ENCODE measurements at places on chromosomes 2 and 18.

DNA sequence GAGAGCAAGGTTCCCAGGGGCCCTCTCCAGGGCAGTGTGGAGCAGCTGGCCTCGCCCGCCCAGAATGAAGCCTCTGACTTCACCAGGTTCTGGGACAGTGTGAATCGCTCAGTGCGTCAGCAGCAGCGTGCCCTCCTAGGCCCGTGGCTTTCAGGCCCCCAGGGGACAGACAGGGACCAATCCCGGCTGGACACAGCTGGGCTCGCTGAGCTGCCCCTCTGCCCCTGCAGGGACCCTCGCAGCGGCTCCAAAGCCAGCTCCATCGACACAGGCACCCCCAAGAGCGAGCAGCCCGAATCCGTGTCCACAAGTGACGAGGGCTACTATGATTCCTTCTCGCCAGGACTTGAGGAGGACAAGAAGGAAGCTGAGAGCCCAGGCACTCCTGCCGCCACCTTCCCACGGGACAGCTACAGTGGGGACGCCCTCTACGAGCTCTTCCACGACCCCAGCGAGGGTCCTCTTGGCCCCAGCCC is 7.6 kb downstream of the AMER3 start:
- DNase-seq = no peak

GRCh38 chr2:12340164-12340563 is 376.6 kb upstream of the TRIB2 start:
- no peak for DNase-seq

GRCh38 chr2:229691631-229692030 is 22.7 kb downstream of the DNER start:
- DNase-seq = no peak

- peak; percentile 52 for DNase-seq
Measured at GRCh38 chr2:9554921-9555296, 721 bp downstream of the ADAM17 start.

- no peak for DNase-seq
Measured at GRCh38 chr2:224084266-224084892, 45.3 kb upstream of the SERPINE2 start.

DNA sequence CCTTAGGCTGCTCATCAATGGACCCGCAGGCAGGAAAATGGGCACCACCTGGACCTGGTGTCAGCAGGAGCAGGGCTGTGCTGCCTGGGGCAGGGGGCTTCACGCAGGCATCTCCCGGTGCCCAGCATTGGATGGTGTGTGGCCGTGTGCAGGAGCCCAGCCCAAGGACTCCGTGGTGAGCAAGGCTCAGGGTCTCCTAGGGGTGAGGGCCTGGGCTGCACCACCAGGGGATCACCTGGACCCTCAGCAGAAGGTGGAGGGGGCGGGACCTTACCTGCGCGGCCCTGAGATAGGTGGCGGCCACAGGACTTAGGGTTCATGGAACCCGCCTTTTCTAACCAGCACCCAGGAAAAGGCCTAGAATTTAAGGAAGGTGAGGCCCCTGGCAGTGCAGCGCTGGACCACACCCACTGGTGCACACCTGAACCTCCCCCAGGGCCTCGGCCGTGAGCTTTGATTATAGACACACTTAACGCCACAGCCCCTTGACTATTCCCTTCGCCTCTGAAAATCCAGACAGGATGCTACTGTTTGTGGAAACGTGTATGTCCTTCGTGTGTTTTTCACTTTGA is 89.0 kb downstream of the TMEM18 start:
- DNase-seq = no peak

- DNase-seq = no peak
Measured at GRCh38 chr2:230668184-230668938, 44.3 kb upstream of the CAB39 start.

DNA sequence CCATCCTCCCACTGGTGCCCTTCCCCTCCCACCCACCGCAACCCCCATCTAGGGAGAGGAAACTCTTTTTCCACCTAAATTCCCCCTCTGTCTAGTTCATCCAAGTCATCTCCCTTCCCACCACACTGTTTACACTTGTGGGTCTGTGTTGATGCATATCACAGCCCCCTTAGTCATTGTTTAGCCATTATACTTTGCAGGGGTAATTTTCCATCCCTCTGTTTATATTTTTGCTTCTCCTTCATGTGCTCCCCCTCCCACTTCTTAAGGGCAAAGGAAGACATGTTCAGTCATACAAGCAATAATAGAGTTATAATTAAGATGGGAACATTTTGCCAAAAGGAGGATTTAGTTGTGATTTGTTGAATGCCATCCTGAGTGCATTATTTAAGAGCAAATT is 187.8 kb upstream of the TNP1 start:
- no peak for DNase-seq

DNA sequence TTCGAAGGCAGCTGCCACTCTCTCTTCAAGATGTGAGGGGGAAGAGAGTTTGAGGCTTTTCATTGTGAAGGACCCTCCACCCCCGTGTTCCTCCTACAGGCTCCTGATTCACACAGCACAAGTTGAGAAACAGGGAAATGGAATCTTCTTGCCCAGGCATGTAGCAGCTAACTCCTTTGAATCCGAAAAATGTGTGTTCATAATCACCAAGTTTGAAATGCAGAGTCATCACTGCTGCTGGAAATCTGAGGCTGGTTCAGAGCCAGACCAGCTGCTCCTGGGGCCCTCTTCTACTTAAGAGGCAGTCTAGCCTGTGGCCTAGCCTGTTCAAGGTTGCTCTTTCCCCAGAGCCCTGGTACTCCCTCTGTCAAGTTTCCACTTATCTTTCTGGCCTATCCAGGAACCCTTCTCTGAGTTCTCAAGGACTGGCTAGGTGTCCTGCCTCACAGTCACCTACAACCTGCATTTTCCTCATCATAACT is 166.4 kb downstream of the TMEM247 start:
- no peak for DNase-seq

- DNase-seq = no peak
Measured at GRCh38 chr2:112646791-112647689, 1.3 kb downstream of the SLC20A1 start.

DNA sequence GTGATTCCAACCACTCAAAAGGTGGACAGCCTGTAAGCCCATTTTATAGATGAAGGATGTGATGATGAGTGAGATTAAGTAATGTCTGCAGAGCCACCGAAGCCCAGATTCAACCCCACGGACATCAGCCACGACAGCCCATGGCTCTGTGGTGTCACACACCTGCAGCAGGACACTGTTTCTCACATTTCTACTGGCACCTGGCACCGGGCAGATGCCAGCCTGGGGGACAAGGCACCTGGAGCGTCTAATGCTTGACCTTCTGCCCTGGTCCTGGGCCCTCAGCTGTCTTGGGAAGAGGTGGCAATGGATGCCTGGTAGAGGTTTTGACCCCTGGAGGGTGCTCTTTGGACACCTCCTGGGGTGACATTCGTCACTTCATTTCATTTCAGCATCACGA is 176.3 kb downstream of the ANAPC1 start:
- no peak for DNase-seq

DNA sequence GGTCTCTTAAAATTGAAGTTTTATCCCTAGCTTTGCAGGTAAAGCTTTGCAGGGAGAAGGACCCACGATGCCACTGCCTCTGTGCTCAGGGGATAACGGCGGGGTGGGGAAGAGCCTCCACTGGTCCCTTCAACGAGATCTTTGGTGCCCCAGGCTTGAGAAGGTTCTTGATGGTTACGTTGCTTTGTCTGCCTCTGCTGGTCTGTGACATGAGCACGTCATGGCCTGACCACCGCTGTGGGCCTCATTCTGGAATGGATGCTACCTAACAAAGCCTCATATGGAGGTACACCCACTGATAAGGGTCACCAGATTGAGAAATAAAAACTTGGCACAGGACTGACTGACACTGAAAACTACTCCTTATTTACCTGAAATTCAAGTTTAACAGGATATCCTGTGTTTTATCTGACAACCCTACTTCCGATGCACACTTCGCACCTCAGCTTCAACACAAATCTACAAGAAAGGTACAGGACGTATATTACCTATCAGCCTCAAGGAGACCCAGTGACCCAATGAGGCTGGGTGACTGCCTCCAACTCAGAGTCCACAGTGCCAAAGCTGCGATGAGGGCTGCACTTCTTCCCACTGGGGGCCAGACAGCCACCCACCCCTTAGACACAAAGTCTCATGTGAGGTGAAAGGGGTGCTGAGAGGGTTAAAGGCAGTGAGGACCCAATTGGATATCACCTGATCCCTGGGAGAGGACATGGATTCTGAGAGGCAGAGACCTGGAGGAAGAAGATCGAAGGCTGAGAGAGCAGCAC is 64.9 kb downstream of the EIPR1 start:
- no peak for DNase-seq

DNA sequence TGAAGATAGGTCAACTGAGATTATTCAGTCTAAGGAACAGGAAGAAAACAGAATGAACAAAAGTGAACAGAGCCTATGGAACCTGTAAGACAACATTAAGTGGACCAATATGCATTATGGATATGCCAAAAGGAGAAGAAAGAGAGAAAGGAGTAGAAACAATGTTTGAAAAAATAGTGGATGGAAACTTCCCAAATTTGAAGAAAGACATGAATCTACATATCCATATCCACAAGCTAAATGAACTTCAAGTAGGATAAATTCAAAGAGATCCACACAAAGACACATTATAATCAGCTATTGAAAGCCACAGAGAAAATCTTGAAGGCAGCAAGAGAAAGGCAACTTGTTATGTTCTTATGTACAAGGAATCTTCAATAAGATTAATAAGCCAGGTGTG is 74.2 kb downstream of the BAZ2B start:
- DNase-seq = no peak

- DNase-seq = no peak
Measured at GRCh38 chr2:81061016-81061415, 756.5 kb upstream of the LRRTM1 start.

Measured in LNCaP clone FGC (cell line).